8988T (cell line): ENCODE measurements at places on chromosomes 3 and 15.

DNA sequence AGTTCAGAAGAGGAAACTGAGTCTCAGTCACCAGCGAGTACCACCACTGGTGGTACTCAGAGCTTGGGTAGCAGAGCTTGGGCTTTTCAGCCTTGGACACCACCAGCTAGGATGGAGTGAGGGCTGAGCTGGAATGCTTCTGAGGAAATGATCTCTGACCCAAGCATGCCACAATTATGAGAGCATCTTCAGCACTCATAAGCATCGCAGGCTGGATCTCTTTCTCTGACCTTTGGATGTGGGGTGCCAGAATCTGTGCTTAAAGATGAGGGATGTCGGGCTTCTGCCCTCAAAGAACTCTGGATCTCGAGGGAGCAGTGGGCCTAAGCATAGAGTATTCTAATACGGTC, 36.4 kb downstream of the ZNF710 start:
- no peak for DNase-seq

DNA sequence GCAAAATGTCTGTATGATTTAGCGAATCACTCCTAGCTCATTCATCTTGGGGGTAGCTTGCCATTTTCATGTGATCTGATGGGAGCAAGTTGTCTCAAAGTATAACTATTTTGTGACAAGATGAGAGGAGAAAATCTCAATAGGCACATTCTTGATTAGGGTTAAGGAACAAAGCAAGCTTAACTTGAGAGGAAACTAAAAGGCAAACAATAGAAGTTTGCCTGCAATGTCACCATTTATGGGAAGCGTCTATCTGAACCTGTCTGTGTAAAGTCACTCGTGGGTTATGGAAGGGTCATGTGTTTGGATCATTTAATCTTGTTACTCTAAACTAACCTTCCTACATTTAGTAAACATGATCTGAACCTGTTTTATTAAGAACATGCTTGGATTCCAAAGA, 232.5 kb downstream of the CDIN1 start:
- DNase-seq: no peak

- peak; percentile 20 for DNase-seq
Observed at GRCh38 chr3:46272028-46272451, 29.8 kb downstream of the CCR3 start.

GRCh38 chr3:171028779-171029232, 2.3 kb upstream of the SLC2A2 start:
- no peak for DNase-seq

GRCh38 chr3:30625541-30626438, 19.4 kb downstream of the TGFBR2 start:
- no peak for DNase-seq

GRCh38 chr3:4174791-4175190, 128.4 kb upstream of the SETMAR start:
- DNase-seq: no peak

- DNase-seq: no peak
Observed at GRCh38 chr3:44427683-44428082, 49.8 kb downstream of the ZNF445 start.

- no peak for DNase-seq
Observed at GRCh38 chr3:22620498-22620897, 582.6 kb upstream of the UBE2E2 start.

- DNase-seq: no peak
Observed at GRCh38 chr3:79170021-79170420, 597.8 kb downstream of the ROBO1 start.

- no peak for DNase-seq
Observed at GRCh38 chr3:23961066-23961465, 16.0 kb downstream of the NR1D2 start.

GRCh38 chr15:101035611-101036010, 116.5 kb downstream of the LRRK1 start:
- DNase-seq: no peak

DNA sequence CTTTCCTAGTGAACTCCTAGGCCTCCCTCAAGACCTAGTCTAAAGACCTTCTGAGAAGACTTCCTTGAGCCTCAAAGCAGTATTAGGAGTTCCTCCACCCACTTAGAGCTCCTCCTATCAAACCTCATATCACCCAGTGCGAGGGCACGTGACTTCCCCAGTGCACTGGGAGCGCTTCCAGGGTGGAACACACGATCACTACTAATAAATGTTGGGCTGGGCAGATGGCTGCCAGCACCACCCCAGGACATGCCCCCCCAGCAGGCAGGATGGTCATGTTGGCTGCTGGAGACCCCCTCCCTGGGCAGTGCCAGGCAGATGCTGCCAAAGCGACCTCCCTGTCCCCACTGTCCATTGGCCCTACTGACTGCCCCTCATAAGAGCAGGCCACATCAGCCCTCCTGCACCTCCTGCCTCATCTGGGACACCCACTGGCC, 8.5 kb upstream of the PLXND1 start:
- DNase-seq: no peak
